Endothelial cell (in vitro differentiated cells): ENCODE measurements at places on chromosomes 11 and 22.
A peak's percentile ranks its signal among the peaks of the same experiment; 100 is the strongest.

- no peak for DNase-seq
These were observed 20.7 kb downstream of the DMC1 start for GRCh38 chr22:38549101-38549894.

DNA sequence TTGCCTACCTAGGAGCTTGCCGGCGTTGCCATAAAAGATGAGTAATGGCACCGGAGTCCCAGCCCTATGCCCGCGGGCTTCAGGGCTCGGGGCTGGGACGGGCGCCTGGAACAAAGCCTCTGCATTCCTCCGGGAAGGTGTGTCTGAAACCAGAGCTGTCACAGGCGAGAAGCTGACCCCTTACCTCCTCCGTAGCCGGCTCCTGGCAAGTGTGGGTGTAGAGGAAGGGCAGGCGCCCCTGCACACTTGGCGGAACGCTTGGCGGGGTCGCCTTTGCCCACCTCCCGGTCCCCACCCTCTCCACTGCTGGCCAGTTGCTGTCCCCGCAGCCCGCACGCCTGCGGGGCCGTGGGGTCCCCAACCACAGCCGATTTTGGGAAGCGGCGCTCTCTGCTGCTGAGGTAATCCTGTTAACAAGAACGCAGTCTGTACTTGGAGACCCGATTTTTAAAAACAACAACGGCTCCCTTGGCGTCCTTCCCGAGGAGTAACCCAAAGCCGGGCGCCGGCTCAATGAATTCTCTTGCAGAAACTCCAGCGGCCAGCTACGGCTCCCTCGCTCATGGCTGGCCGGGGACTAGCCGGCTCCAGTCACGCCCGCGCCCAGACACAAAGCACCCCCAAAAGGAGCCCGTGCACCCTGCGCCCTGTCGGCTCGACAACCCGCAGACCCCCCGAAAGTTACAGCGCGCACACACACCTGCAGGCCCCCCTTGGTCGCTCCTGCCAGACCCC, 89.2 kb downstream of the PLEKHA7 start:
- peak; percentile 27 for DNase-seq

- no peak for DNase-seq
These were observed 296.2 kb upstream of the ANO3 start for GRCh38 chr11:26035696-26036095.

DNA sequence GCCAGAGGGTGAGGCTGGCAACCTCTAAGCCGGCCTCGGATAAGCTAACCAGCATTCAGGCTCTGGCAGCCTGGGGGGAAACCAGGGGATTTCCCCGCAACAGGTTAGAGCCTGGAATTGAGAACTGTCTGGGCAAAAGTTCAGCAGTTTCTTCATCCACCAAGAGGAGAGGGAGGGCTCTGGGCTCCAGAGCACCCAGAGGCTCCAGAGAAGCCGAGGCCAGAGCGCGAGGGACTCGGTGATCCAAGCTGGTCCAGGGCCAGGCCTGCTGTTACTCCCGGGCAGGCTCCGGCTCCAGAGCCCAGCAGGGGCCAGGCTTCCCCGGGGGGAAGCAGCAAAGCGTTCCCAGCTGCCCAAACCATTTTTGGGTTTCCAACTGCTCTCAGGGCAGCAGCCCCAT, 13.3 kb upstream of the SH3BP1 start:
- no peak for DNase-seq

GRCh38 chr11:75342231-75342918, 9.1 kb downstream of the ARRB1 start:
- no peak for DNase-seq

DNA sequence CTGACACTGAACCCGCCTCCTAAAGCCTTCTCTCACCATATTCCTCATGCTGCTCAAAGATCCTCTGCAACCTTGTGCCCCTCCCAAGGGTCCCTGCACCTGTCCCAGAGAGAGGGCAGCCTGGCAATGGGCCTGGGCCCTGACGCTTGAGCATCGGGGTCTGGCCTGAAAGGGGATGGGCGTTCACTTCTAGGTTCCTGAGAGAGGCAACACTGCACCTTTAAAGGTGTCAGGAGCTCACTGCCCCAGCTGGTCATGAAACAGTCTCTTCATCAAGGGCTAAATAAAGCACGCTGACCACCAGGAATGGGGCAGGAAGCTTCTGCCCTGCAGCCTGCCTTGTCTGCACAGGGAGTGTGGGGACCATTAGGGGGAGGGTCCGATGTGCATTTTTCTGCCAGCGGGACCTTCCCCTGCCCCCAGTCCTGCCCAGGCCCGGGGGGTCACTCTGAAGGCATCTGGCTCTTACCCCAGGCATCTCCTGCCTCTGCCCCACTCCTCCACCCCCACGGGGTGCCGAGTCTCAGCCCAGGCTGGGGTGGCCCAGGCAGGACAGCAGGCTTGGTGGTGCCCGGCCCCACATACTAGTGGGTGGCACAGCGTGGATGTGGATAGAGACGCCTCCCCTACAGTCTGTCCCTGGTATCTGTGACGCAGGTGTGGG, 3.5 kb downstream of the C11orf21 start:
- peak; percentile 3 for DNase-seq

GRCh38 chr22:17106785-17107546, 14.2 kb downstream of the TMEM121B start:
- no peak for DNase-seq

DNA sequence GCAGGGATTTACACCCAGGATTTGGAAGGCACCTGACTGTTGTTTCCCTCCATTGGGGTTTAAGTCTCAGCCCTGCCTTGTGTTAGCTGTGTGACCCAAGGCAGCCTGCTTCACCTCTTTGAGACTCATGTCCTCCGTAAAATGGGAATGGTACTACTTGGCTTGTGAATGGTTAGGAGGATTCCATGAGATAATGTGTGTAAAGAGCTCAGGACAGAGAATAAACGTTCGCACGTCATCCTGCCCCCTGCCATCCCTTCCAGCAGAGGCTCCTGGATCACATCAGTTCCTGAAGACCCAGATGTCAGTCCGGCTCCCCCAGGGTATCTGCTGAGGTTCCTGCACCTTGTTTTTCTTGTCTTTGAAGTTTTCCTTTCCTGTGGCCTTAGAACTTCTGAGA, 16.8 kb upstream of the ACCSL start:
- no peak for DNase-seq

- DNase-seq = peak; percentile 33
These were observed 469 bp upstream of the OSBP2 start for GRCh38 chr22:30694171-30694639.
